ENCODE measurements at places on chromosomes 11 and 22.

DNA sequence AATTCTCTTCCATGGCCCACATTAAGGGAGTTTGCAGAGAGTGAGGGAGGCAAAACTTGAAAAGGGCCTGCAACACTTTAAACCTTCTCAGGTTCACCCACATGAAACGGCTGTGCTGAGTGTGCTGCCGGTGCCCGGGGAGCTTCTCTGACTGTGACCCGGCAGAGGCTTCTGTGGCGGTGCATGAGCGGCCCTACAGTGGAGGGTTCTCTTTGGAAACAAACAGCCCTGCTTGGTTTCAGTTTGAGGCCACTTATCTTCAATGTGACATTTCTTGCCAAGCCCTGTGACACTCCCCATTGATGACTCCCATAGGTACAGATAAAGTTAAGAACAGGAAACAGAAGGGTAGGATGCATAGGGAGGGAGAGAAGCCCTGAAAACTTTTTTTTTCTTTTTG, 31.8 kb downstream of the FAM118A start:
- DNase-seq: no peak

- no peak for DNase-seq
Observed at GRCh38 chr11:69075421-69076128, 26.8 kb downstream of the TPCN2 start.

DNA sequence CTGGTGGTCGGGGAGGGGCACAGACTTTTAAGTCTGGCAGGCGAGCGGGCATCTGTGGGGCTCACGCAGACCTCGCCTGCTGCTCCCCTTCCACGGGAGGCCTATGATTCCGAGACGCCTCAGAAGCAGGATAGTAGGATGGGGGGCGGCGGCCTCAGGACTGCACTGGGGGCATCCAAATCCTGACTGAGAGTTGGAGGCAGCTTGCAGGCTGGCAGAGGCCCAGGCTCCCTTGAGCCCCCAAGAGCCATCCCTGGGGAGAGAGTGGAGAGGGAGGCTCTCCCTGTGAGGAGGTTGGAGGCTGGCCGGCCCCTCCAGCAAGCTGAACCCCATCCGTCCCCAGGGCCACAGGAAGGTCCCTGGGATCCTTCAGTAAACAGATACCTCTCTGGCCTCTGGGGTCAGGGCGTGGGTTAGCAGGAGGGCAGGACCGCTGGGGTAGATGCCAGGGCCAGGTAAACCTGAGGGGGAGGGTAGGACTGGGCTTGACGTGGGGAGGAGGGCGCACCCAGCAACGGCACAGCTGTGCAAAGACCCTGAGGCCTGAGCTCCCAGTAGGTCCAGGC, 33.3 kb downstream of the SBF1 start:
- DNase-seq: no peak

DNA sequence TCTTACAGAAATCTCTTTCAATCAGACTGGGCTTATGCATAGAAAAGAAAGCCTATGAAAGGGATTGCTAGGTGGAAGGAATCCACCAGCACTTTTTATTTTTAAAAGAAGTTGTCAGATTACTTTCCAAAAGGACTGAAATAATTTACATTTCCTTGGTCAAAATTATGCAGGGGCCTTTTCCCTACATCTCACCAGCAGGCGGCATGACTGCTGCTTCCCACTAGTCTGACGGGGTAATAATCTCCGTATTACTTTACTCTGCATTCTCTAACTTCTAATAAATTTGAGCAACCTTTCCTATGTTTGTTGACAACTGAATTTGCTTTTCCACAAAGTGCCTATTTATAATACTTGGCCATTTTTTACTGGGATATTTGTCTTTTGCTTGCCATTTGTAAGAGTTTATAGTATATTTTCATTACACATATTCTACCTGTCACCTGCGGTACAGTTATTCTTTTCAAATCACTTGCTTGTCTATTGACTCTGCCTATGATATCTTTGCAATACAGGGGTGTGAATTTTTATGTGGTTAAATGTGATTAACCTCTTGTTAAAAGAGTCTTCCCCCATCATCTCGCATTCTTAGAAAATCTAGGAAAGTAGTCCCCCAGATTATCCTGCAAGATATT, 51.9 kb upstream of the USP47 start:
- peak; percentile 12 for DNase-seq

DNA sequence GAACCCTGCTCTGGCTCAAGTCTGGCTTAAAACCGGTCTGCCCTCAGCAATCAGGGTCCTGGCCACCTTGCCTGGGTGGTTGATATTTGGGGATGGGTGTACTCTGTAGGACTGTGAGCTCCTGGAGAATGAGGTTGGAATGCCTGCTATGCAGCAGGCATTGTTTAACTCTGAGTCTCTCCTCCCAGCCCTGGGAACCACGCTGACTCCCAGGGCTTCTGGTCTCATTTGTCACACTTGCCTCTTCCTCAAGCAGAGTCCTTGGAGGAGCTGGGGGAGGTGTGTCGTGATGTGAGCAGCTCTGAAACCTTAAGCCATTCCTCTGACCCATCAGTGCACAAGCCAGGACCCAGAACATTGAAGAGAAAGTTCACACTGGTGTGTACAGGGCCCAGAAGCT, 340.1 kb downstream of the MN1 start:
- DNase-seq: no peak

Measured in NCI-H748 treated with DMSO at 0.1 percent for 48 hours (cell line).